ENCODE measurements at places on chromosomes 11 and 22.

GRCh38 chr22:26577081-26577480 is 12.9 kb downstream of the TPST2 start:
- no peak for DNase-seq

- no peak for DNase-seq
These were observed 73.3 kb downstream of the SERGEF start for GRCh38 chr11:17939542-17939941.

- no peak for DNase-seq
These were observed 61.0 kb downstream of the BMAL1 start for GRCh38 chr11:13338427-13339069.

GRCh38 chr11:74320538-74320937 is 9.1 kb upstream of the P4HA3 start:
- no peak for DNase-seq

- DNase-seq = no peak
These were observed 324.3 kb upstream of the SYN3 start for GRCh38 chr22:33382436-33382835.

GRCh38 chr22:26564181-26564580 is 25.8 kb downstream of the TPST2 start:
- DNase-seq = no peak

DNA sequence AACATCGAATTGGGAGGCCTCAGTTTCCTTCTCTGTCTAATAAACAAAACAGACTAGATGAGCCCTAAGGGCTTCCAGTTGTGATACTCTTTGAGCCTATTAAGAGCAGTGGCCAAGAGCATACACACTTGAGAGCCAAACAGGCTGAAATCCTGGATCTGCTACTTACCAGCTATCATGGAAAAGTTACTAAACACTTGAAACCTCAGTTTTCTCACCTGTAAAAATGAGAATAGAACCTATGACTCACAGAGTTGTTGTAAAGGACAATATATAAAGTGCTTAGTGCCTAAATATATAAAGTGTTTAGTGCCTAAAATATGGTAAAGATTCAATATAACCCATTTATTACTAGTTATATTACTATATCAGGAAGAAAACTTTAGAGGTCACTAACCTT is 23.7 kb upstream of the GDPD4 start:
- DNase-seq = no peak

- DNase-seq = peak; percentile 19
These were observed 166.7 kb downstream of the ST3GAL4 start for GRCh38 chr11:126522152-126522551.

DNA sequence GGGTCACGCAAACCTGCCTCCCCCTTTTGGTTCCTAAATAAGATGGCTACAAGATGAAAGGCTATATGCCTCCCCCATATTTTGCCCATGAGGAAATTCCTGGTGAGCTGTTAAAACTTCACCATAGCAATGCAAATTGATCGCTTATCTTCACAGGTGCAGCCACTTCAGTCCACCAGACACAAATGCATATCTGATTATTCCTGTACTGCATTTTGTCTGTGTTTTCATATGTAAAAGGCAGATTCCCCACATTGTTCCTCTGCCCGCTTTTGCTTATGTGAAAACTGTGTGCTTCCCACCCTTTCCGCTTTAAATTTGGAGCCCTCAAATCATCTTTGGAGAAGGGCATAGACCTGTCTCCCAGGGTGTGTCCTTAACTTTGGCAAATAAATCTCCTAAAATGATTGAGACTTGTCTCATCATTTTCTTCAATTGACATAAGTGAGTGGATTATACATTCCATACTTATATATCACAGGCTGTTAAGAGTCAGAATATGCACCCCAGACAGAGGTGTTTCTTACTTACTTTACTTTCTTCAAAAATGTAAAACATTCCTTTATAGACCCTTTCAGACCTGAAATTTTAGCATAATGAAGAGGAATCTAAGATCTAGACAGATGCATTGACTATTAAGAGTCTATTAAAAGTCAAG is 116.4 kb downstream of the CASP12 start:
- no peak for DNase-seq

DNA sequence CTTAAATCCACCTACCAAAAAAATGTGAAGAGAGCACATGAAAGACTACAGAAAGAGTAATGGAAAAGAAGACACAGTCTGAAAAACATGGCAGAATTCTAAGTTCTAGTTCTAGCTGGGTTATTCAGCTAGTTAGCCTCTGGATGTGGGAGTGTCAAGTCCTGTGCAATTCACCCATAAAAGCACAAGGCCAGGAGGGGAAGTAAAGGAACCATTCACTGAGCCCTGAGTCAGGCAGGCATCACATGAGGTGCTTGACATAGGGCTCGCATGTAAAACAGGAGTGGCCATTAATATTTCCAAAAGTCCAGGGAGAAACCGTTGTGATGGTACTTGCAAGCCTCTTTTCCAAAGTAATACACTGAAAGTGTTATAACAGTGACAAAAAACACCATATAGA is 103.7 kb downstream of the GAB2 start:
- DNase-seq = no peak

- no peak for DNase-seq
These were observed at the start of gene CHRDL2 for GRCh38 chr11:74731301-74732094. TSS of gene CHRDL2 (minus strand) at chr11:74731426. CDS start at chr11:74730888, 538 bp downstream.

- DNase-seq = no peak
These were observed 10.7 kb upstream of the FAM118A start for GRCh38 chr22:45298934-45299505.

DNA sequence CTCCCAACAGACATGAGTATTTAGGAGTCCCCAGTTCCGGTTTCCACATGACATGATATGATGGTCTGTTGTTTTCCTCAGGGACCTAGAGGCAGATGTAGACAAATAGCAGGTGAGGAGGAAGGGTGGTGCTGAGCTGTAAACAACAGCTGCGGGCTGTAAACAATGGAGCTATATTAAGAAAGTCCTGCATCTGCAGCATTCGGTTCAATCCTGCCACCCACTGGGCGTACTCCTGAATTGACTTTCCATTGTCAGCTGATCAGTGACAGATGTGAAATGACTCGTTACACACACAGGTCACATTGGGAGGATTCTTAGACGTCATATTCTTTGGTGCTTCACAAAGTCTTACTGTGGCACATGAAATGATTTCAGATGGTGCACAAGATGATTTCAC is 26.8 kb upstream of the RAG1 start:
- no peak for DNase-seq

- peak; percentile 77 for DNase-seq
These were observed 32.7 kb downstream of the P4HA3 start for GRCh38 chr11:74278721-74279161.
